Ammon's horn (tissue), 1 donor: ENCODE measurements at places on chromosomes 2 and 18.

- DNase-seq: no peak
These were observed 46.9 kb downstream of the MBD5 start for GRCh38 chr2:148067801-148068200.

- no peak for DNase-seq
These were observed 51.2 kb downstream of the MYO3B start for GRCh38 chr2:170229125-170229524.

- peak; percentile 31 for DNase-seq
These were observed 63.8 kb downstream of the HAUS1 start for GRCh38 chr18:46167971-46168370.

- DNase-seq: no peak
These were observed 169.3 kb downstream of the TMEM200C start for GRCh38 chr18:5726011-5726410.

DNA sequence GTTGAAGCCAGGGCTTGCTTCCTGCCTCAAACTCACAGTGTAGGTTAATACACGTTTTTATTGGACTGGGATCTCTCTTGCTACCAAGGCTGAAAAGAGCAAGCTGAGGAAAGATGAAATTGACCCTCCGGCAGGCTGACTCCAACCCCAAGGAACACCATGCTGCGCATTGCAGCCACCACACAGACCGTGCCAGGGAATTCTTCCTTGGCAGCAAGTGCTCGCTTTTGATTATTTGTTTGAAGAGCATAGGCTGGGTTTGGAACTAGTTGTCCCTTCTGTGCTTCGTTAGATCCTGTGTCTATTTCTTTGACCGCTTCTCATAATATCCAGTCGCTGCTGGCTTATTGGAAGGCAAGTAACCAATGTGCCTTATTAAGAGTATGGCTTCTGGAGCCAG is 34.4 kb upstream of the DARS1 start:
- DNase-seq: peak; percentile 29

DNA sequence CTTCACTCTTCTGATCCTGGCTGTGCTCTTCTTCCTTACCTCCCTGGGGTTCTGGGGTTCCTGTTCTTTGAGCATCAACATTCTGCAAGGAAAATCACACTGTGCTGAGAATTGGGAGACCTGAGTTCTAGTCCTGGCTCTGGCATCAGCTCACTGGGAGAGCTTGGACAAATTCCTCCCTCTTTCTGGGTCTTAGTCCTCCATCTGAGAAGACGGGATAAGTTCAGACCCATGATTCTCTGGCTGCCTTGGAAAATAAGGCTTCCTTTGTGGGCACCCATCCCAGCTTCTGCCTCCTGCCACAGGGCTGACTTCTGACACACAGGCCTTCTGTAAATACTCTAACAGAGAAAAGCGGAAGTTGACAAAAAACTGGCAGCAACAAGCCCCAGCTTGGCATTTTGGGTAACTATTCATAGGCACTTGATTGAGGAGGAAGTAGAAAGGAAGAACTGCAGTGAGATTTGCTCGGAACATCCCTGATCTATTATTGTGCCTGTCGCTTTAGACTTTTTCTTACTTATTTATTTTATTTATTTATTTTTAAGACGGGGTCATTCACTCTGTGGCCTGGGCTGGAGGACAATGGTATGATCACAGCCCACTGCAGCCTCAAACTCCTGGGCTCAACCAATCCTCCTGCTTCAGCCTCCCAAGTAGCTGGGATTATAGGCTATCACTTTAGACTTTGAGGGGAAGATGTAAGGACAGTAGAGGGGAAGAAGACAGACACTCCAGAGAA is 7.9 kb downstream of the PCBP1 start:
- DNase-seq: peak; percentile 91

- DNase-seq: no peak
These were observed 36.2 kb downstream of the GLS start for GRCh38 chr2:190916829-190917228.

DNA sequence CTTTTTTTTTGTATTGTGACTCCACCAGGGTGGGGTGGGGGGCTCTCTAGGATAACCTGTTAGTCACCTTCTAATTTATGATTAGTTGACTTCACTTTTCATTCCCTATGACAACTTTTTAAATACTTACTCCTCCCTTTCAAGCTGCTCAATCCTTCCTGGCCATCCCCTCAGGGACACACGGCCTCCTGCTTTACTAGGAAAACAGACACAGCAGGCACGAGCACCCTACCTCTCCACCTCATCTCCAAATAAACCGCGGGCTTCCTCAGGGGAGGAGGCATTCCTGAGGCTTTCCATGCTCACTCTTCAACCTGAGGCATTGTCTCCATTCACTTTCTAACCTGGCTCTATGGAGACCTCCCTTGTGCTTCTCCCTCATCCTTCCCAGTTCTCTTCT is 33.0 kb downstream of the B4GALT6 start:
- no peak for DNase-seq

DNA sequence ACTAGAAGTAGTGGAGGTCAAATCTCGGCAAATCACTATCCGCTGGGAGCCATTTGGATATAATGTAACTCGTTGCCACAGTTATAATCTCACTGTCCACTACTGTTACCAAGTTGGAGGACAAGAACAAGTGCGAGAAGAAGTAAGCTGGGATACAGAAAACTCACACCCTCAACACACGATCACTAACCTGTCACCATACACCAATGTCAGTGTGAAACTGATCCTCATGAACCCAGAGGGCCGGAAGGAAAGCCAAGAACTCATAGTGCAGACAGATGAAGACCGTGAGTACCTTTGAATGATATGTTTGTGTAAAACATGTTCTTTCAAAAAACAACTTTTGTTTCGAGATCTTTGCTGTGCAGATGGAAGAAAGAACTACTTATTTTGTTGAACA is 502.6 kb downstream of the PTPRM start:
- no peak for DNase-seq

DNA sequence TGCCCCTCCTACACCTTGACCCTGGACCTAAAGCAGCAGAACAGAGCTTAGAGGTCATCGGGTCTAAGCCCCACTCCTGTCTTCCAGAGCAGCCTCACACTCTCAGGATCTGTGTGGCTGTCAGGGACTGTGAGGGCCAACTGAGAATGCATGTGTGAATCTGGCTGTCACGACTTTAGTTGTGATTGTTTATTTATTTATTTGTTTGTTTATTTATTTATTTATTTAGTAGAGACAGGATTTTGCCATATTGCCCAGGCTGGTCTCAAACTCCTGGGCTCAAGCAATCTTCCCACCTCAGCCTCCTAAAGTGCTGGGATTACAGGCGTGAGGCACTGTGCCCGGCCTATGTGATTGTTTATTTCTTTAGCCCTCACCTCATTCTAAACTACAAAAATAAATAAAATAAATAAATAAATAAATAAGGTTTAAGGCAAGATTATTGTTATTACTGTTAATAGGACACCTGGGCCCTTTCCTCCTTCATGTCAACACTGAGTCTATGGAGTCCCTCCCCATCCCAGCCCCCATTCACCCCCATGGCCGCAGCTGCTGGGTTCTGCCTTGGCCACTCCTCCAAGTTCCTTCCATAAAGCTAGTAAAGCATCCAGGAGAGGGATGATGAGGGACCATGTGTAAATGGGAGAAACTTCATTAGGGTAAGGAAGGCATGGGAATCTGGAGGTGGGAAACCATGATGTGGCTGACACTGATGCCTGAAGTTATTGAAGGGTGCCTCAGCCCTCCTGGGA is 39.9 kb upstream of the EDAR start:
- DNase-seq: no peak

GRCh38 chr2:71045151-71045550 is 23.3 kb upstream of the NAGK start:
- no peak for DNase-seq

GRCh38 chr2:238875471-238876231 is 27.8 kb downstream of the TWIST2 start:
- no peak for DNase-seq

GRCh38 chr2:128317181-128317898 is 1.3 kb downstream of the HS6ST1 start:
- DNase-seq: no peak

DNA sequence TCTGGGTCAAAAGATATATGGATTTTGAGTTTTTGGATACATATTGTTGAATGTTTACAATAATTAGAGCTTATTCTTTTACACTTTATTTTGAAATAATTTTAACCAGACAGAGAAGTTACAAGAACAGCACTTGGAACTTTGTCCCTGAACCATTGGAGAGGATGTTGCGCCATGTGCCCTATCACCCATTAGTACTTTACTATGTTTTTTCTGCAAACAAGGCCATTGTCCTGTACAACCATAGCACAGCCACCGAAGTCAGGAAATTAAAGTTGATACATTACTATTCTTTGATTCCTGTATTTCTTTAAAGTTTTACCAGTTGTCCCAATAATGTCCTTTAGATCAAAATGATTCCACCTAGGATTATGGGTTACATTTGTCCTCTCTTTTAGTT is 188.8 kb downstream of the ACKR3 start:
- DNase-seq: no peak

GRCh38 chr2:240236217-240237111 is 96.0 kb upstream of the OTOS start:
- no peak for DNase-seq

DNA sequence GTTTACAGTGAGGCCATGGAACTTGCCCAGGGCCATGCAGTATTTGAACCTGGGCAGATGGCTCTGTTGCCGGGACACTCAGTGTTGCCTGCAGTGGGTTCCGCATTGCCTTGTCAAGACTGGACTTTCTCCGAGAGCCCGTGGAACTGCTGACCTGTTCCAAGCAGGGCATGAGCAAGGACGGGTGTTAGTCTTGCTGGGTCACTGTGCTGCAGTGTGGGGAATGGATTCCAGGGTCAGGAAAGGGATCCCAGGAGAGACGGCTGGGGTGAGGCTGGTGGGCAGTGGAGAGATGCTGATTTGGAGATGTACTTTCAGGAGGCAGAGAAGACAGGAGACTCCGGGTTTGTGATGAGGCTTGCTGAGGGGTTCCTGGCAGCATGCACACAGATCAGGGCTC is 348.7 kb upstream of the HS6ST1 start:
- no peak for DNase-seq

GRCh38 chr18:29062921-29063320 is 886.0 kb upstream of the CDH2 start:
- no peak for DNase-seq

GRCh38 chr2:29509878-29510277 is 394.7 kb downstream of the CLIP4 start:
- no peak for DNase-seq

DNA sequence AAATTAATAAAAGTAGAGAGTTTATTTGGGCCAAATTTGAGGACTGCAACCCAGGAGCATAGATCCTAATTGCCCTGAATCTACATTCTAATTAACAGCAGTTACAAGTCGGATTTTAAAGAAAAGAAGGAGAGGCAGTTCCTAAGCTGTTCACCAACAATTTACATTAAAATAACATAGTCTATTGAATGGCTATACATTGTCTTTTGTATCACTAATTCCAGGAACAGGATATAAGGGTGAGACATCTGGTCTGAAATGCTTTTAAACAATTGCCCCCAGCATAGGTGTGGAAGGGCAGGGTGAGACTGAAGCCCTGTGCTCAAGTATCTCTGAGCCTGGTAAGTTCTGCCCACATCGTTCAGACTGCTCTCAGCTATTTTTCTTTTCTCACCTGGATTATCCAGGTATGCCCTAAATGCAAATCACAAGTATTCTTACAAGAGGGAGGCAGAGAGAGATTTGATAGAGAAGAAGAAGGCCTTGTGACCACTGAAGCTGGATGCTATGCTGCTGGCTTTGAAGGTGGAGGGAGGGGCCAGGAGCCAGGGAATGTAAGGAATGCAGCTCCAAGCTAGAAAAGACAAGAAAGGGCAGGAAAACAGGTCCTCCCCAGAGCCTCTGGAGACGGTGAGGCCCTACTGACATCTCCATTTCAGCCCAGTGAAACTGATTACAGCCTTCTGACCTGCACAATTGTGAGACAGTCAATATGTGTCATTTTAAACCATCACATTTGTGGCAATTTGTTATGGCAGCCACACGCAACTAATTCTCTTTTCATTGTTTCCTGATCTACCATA is 189.4 kb upstream of the ARL4C start:
- DNase-seq: no peak

DNA sequence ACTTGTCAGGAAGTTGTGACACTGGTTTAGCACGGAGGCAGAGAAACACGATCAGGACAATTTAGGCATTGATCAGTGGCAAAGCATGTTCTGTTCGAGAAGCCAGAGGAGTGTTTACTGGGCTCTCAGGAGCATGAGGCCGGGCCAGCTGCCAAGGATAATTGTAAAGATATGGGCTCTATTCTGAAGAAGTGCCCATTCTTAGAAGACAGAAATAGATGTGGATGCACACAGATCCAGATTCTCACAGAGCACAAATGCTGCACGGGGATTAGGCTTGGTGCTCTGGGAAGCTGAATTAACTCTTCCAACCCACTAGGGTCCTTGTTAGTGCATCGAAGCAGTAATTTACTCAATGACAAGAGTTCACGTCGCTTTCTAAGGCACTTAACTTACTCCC is 16.2 kb downstream of the AFF3 start:
- DNase-seq: no peak

GRCh38 chr2:200279857-200280256 is 26.6 kb upstream of the SPATS2L start:
- DNase-seq: no peak

DNA sequence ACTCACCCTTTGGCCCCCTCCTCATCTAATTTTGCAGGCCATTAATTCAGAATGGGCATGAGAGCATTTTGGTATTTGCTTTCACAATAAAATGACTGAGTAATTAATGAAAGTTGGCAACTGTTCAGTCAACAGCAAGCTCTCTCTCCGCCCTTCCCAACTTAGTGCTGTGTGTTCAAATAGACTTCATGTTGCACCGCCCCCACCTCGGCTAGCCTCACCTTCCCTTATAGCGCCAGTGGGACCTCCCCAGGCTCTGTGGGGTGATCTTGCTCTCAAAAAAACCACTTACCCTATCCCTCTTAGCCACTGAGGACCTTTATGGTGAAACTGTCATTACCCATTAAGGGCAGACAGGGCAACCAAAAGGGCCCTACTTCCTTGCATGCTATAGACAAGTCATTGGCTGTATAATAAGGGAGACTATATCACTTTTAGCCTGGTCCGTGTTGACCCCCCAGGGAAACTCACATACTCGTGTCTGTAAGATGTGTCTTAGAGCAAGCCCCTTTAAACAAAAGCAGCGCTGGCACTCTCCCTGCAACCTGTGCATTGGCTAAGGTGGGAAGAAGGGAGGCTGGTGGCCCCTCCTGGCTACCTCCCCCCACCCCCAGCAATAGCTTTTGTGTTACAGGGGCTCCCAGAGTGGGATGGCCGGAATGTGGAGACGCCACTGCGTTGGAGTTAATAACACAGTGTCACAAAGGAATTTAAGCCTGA is 15.2 kb downstream of the EN1 start:
- no peak for DNase-seq

DNA sequence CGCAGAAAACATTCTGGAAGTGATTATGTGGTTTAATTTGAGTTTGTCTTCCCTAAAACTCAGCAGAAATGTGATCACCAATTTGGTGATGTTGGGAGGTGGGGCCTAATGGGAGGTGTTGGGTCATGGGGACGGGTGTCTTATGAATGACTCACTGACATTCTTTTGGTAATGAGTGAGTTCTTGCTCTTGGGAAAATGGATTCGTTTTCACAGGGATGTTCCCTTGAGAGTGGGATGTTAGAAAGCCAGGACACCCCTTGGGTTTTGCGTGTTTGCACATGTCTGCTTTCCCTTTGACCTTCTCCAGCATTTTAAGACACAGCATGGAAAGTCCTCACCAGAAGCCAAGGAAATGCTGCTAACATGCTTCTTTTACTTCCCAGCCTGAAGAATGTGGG is 321.5 kb upstream of the NT5C1B start:
- no peak for DNase-seq
